ENCODE measurements at places on chromosomes 16 and 17.

DNA sequence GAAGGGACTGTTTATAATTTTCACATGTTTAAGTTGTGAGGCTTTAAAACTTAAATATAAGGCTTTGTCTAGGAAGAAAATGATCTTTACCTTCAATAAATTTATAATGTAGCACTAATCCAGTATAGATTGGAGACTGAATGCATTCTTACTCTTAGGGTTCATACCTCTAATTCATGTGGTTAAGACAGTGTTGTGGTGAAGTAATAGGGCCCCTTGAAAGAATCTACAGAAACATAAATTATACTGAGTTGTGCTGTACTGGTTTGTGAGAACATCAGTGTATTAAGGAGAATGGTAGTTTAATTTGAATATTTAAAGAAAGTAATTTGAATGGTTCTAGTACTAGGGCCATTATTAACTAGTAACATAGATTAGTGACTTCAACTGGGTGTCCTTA is 13.7 kb downstream of the HAPSTR1 start:
- DNase-seq = no peak

- DNase-seq = no peak
Observed at GRCh38 chr16:2841606-2842339, 11.7 kb downstream of the ZG16B start.

DNA sequence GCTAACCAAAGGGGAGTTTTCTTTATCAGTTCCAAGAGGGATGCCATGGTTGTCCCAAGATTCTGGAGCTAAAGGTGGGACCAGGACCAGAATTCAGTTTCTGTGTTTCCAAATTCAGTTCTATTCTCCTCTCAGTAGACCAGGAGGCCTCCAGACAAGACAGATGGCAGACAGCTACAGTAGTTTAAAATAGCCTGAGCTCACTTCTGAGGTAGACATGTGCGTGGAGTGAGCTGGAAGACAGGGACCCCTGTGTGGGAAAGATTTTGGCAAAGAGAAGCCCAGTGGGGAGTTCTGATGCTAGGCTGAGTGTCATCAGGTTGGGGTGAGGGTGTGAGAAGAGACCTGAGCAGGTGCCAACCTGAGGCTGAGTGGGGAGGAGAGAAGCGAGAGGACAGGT is 95.4 kb downstream of the PRKCB start:
- no peak for DNase-seq

DNA sequence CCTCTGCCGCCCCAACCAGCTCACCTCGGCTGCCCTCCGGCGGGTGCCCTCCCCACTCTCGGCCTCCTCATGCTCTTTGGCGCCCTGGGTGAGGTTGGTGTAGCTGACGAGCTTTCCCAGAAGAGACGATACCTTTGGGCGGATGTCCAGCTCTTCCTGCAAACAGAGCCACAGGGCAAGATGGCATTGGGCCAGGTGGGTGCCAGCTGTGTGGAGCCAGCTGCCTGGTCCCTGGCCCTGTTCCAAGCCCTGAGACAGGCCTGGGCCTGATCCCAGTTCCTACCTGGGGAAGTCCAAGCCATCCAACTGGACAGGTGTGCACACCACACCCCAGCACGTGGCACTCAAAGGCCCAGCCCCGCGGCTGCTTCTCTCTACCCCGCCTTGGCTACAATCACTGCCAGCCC is 6.9 kb downstream of the SLC12A4 start:
- DNase-seq = no peak

DNA sequence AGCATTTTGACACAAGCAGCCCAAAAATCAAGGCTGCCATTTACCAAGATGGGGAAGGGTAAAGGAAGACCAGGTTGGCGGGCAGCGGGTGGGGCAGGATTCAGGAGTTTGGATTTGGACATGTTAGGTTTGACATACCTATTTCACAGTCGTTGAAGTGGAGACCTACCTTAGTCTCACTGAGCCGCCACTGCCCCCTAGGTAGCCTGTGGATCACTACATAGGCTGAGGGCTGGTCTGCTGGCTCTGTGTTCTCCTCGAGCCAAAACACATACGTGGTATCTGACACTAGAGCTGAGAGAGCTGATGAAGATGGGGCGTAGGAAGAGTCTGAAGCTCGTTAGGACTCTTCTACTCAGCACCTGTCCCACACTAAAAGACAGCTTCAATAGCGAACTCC is 115.1 kb downstream of the HIC1 start:
- DNase-seq = no peak

- peak; percentile 36 for DNase-seq
Observed at GRCh38 chr17:50783193-50783660, 15.9 kb upstream of the ANKRD40CL start.

DNA sequence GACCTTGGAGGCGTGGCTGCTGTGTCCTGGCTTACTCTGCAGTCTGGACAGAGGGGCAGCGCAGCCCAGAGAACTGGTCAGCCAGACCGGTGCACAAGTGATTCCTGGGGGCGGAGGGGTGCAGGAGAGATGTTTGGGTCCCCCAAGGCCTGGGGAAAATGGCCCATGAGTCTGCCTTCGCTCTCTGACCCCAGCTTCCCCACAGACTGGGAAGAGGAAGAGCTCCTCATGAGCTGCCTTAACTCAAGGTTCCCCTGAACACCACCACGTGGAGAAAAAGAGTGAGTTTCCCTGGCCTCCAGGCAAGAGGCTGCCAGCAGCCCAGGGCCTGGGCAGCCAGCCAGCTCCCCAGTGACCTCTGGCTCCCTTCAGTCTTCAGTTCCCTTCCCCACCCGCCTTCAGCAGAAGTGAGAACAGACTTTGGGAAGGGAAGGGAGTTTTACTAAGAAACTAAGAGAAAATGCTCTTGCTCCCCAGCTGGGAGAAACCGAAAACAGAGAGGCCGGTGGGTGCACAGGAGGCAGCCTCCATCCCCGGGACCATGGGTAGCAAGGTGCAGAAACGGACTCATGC is 2.0 kb upstream of the C17orf99 start:
- no peak for DNase-seq

DNA sequence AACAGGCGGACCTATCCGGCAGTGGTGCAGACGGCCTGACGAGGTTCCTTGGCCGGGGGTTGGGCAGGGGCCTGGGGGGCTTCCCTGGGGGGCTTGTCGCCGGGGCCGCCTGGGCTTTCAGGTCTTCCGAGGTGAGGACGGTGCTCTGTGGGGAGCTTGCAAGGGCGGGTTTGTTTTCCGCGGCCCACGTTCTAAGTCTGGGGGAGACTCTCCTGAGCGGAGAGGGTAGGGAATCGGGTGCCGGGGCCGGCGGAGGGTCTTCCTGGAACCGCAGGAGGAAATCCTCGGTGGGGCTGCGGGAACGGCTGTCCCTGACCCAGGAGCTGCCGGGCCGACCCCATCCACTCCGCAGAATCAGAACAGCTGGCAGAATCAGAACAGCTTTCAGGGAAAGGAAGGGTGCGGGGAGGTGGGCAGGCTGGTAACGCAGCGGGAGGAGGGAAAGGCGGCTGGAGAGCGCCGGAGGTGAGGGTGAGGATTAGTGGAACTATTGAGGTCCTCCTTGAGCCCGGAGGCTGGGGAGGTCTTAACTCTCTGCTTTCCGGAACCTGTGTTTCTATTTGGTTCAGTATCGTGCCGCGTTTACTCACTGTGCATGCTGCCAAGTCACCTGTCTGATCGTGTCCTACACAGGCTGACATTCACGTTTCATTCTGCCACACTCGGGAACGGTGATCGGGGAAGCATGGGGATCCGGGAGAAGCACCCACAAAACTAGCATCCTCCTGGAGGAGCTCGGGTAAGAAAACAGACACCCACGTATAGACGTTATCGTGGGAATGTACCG is 28.9 kb downstream of the CPSF4L start:
- DNase-seq = no peak

- no peak for DNase-seq
Observed at GRCh38 chr16:12317856-12318537, 341.5 kb downstream of the SNX29 start.

- DNase-seq = no peak
Observed at GRCh38 chr16:70529051-70529777, 5.6 kb downstream of the SF3B3 start.

DNA sequence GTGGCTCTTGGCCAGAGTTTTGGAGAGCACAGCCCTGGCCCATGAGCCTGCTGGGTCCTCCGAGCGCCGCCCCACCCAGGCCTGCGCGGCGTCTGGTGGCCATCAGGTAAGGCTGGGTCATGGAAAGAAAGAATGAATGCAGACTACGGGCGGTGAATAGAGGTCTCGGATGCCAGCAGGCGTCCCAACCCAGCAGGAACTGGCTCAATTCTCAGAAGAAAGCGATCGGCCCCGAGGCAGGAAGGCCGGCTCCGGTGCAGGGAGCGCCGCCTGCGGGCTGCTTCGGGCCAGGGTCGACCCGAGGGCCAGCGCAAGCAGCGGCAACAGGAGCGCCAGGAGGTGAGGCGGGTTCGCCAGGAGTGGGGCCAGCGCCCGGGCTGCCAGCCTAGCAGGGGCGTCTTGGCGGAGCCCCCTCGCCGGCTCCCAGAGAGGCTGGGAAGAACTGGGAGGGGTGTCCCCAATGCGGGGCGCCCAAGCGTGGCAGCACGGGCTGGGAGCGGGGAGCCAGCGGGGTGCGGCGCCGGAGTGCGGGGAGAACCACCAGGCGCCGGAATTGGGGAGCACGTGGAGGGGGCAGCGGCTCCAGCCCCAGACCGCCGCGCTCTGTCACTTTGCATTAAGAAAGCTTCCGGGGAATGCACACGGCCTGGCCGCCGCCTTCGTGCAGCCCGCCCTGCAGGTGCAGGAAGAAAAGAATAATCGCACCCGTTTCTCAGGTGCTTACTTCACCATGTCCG is 7.1 kb upstream of the TMC5 start:
- DNase-seq = no peak

DNA sequence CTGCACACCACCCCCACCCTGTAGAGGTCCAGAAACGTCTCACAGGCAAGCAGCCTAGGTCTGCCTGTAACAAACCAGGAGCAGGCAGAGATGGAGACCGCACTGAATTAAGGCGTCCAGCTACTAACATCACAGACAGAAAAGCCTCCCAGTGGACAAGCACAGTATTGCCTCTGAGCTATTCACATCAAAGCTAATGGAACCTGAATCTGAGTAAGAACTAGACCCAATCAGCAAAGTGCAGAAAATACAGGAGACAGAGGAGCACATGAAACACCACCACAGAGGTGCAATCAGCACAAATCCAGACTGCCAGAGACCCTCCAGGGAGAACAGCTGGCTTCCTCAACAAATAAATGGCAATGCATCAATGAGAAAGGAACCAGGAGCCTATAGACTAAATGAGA is 22.2 kb upstream of the PEMT start:
- DNase-seq = no peak

DNA sequence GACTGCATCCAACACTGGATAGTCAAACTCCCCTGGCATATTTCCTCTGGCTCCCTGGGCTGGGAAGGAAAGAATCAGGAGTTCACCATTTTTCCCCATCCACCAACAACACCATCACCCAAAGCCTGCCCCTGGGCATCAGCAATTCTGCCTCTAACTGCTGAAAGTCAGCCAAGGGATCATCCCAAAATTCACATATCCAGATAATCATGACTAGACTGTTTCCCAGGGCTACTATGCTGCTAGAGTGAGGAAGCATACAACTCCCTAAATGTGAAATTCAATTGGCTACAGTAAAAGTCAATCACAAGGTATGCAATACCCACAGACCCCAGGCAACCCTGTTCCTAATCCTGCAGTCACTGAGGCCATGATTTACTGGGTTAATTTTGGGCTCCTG is 230.6 kb downstream of the C16orf95 start:
- DNase-seq = no peak

- no peak for DNase-seq
Observed at GRCh38 chr17:10614536-10615155, 42.5 kb downstream of the MYH3 start.

DNA sequence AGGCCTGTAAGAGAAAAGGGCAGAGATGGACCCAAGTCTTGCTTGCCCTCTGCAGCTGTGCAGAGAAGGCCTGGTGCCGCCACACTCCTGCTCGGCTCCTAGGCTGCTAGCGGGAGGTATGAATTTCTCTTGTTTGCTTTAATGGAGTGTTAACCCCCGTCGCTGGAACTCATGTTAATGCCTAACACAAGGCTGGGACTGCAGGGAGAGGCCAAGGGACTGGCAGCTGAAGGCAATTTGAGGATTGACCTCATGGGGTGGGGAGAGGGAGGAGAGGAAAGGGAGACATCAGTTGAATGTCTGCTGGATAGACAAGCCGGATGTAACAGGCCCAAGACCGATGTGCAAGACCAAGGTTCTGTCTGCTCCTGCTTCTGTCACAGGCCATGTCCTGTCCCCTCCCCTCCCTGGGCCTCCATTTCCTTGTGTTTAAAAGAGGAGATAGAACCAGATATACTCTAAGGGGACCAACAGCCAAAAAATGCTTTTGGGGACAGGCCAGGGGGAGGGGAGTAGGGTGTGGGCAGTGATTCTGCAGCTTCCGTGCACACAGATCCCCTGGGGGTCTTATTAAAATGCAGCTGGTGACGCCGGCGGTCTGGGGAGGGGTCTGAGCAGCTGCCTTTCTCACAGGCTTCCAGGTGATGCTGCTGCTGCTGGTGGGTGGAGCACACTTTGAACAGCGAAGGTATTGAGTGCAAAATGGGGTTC is 46.7 kb upstream of the TBX2 start:
- DNase-seq = no peak

- DNase-seq = no peak
Observed at GRCh38 chr16:30948667-30949649, at the start of gene ORAI3. Gene ORAI3 (plus strand): TSS chr16:30949068. CDS start chr16:30949290, 222 bp downstream.

DNA sequence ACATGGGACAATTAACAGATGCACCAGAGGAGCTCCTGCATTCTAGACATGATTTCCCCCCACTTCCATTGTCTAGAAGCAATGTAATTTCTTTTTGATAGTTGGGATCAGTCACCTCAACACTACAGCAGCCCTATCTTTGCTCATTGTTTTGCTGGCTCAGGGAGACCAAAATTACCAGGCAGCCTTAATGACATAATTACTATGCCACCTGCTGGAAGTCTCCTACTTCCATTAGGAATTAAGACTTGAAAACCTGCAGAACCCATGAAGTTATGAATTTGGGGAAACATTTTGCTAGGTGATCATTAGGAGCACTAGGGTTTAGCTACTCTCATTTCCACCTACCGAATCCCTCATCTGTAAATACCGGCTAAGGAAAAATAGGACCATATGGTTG is 312.0 kb upstream of the CA10 start:
- DNase-seq = no peak

- no peak for DNase-seq
Observed at GRCh38 chr17:10648381-10648780, 8.7 kb downstream of the MYH3 start.

DNA sequence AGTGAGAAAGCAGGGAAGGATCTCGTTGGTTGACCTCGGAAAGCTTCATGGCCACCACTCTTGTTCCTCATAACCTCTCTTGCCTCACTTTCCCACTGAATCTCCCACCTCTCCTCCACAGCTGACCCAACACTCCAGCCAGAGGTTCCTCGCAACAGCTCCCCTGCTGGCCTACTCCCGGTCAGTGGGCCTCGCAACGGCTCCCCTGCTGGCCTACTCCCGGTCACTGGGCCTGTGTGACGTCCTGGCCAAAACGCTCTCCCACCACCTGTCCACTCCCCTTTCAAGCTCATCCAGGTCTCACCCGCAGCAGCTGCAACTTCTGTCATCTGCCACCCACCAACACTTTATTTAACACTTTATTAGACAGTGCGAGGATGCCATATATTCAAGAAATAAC is 149.1 kb downstream of the VPS53 start:
- DNase-seq = no peak

Data from stimulated activated CD4-positive, alpha-beta T cell treated with anti-CD3 and anti-CD28 coated beads, Interleukin-1b, Interleukin-23, amount 100 ng/mL, for 1 hour (primary cell).